ENCODE measurements at places on chromosomes 7 and 10. TPM values are rescaled to one million over a fixed set of nuclear protein-coding genes. Genes with fewer than 3 reads are reported as not detected.

GRCh38 chr10:91759581-91759986 lies 38.6 kb upstream of the TNKS2 start:
- no peak for DNase-seq

DNA sequence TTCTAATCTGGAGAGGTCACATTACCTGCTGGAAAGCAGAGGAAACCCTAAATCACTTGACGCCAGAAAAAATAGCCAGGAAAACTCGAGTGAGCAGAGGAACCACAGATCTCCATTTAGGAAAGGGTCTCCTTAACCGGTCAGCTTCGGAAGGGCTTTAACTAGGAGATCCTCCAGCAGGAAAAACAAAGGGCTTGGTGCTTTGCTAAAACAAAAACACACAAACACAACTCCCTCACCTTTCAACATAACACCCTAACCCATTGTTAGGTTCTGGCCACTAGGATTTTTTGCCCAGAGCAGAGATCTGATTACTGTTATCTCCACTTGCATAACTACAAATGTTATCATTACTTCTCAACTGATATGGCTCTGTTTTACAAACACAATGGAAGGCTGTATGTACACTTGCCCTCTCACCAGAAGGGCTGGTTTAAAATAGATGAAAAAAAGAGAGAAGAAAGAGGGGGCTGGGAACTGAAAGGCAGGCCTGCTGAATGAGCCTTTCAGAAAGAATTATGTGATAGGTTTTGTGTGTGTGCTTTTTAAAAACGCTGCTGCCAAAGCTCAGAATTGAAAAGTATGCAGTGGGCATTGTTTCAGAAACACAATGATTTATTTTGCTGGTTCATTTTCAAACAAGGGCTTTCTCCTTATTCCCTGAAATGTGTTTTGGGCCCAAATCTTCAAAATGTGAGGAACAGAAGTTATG lies 161.5 kb downstream of the FGFR2 start:
- DNase-seq = no peak

GRCh38 chr10:79111427-79111826 lies 42.7 kb downstream of the ZMIZ1 start:
- no peak for DNase-seq

DNA sequence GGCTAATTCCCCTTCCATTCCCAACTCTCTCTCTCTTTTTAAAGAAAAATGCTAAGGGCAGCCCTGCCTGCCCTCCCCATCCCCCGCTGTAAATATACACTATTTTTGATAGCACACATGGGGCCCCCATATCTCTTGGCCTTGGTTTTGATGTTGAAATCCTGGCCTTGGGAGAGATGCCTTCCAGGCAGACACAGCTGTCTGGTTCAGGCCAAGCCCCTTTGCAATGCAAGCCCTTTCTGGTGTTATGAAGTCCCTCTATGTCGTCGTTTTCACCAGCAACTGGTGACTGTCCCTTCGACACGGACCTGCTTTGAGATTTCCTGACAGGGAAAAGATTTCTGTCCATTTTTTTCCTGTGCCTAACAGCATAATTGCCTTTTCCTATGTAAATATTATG lies 3.0 kb downstream of the ADRA2A start:
- DNase-seq = no peak

GRCh38 chr10:95789902-95790301 lies 33.9 kb downstream of the ENTPD1 start:
- DNase-seq = no peak

GRCh38 chr7:17274551-17275245 lies 23.8 kb upstream of the AHR start:
- no peak for DNase-seq

GRCh38 chr10:116748041-116748440 lies 5.7 kb upstream of the HSPA12A start:
- no peak for DNase-seq

- DNase-seq = no peak
Observed at GRCh38 chr7:83117466-83117865, 45.2 kb downstream of the PCLO start.

CAV1 gene
- total RNA-seq = 1.1 TPM

GRCh38 chr7:109354552-109354951 lies 784.9 kb downstream of the DNAJB9 start:
- no peak for DNase-seq

DNA sequence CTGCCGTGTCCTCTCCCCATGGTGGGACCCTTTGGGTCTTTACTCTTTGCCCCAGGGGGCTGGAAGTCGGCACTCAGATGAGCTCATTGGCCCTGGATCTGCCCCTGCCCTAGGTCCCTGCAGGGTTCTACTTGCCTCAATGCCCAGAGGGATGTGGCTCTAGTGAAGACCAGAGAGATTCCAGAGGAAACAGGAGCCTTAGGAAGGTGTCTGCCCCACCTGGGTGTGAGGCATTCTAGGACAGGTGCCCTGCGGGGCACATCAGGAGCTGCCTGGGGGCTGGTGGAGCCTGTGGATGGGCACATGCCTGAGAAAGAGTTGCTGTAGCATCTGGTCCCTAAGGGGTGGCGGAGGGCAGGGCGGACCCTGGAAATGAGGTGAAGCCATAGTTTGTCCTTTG lies 128.6 kb downstream of the ADCY1 start:
- DNase-seq = no peak

DNA sequence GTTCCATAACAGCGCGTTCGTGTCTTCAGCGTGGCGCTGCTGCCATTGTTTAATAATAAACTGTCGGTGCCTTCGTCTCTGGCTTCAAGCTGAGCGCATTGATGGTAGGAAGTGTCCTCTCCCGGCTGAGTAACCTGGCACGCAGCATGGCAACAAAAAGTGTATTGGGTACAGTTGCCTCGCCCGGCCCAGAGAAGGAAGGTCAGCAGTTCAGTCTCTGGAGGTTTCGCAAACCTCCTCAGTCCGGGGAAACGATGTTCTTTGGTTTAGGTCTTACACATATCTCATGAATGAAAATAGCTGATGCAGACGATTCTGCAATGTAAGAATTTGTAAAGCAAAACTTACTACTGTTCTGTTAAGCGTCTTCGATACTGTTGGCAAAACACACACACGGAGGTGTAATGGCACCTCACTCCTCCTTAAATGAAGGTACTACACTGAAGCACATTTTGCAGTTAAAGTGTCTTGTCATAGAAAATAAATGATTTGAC lies 739 bp upstream of the CCDC186 start:
- DNase-seq = no peak

DNA sequence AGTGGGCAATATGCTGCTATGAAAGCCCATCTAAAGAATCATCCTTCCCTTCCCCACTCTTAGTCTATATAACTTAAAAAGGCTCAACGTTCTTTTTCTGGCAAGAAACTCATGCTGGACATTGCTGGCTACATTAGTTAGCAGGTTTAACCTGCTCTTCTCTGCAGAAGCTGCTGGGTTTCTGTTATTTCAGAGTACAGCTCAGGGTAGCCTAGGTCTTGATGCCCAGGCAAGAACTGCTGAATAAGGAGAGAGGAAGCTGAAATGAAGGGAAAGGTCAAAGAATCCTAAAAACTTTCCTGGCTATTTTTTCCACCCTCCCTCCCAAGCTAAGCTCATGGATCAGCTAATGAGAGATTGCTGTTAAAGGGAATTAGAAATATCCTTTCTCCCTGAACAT lies 79.4 kb downstream of the ANKIB1 start:
- DNase-seq = no peak

- DNase-seq = no peak
Observed at GRCh38 chr7:151552352-151553028, 32.8 kb upstream of the RHEB start.

- DNase-seq = no peak
Observed at GRCh38 chr10:788796-789748, 99.6 kb upstream of the DIP2C start.

DNA sequence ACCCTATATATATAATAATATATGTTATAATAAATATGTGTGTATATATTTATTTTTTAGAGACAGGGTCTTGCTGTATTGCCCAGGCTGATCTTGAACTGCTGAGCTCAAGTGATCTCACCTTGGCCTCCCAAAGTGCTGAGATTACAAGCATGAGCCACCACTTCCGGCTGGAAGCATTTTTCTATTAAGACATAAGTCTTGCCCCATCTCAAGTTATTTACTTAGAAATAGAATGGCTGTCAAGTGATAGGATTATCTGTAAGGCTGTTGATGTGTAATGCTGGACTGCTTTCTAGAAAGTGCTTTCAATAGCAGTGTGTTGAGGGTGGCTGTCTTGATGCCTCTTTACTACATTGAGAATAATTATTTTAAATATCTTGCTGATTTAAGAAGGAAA lies 65.2 kb downstream of the ZMYND11 start:
- no peak for DNase-seq

DNA sequence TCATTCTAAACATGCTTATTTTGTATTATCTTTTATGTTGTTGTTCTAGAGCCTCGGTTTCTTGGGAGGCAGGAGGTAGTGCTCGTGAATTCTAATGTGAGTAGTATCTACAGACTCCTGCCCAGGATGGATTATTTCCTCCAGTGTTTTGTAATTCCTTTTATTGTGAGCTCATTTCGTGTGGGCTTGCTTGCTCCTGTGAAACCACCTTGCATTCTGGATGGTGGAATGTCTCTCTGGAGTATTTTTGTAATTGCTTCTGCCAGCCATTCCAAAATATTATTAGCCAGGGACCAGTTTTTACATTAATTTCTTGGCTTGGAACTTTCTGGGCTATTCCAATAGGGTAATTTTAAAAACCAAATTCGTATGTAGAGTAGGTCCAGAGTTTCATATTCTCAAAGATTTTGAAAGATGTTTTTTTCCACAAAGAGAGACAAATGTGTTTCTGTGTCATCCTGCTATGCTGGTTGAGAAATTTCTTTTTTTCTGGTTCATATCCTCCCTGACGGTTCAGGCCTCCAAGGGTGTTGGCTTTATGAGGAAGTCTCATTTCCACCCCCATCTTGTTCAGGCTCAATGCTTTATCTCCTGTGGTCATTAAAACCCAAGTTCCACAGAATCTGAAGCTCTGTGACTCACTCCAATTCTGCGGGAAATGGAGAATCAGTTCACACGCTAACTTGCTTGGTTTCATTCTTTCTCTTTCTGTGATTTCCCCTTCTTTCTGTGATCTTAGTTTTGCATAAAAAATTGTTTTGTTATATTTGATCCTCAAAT lies 41.7 kb upstream of the CALD1 start:
- no peak for DNase-seq

EVX1 gene
- total RNA-seq = not detected

GRM8 gene
- total RNA-seq = not detected

GIMAP7 gene
- total RNA-seq = 23.9 TPM

SLC29A3 gene
- total RNA-seq = 5.4 TPM

DNA sequence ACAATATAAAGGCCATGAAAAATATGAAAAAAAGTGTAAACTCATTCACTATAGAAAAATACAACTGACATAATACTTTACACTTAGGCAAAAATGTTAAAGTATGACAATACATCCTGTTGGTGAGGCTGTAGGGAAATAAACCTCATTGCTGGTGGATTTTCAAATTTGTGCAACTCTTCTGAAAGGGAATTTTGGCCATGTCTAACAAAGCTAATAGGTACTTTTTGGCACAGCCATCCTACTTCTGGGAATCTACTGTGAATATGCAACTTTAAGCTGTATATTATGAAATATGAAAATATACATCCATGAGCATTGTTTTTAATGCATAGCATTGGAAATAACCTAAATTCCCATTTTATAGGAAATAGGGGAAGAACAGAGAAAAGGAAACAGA lies 13.4 kb upstream of the COA1 start:
- no peak for DNase-seq

GRCh38 chr10:98357194-98357822 lies 57.7 kb downstream of the PYROXD2 start:
- no peak for DNase-seq

GRCh38 chr7:106290319-106290718 lies 5.5 kb upstream of the NAMPT start:
- DNase-seq = no peak

CFAP58 gene
- not detected for total RNA-seq

GRCh38 chr7:128835790-128836641 lies 5.8 kb downstream of the FLNC start:
- no peak for DNase-seq

Data from activated T-cell treated with anti-CD3 and anti-CD28 coated beads, Interleukin-2, amount 50 U/mL, for 4 hours (primary cell).